Activated T-cell treated with anti-CD3 and anti-CD28 coated beads for 24 hours (primary cell): ENCODE measurements at places on chromosomes 6 and 20.

DNA sequence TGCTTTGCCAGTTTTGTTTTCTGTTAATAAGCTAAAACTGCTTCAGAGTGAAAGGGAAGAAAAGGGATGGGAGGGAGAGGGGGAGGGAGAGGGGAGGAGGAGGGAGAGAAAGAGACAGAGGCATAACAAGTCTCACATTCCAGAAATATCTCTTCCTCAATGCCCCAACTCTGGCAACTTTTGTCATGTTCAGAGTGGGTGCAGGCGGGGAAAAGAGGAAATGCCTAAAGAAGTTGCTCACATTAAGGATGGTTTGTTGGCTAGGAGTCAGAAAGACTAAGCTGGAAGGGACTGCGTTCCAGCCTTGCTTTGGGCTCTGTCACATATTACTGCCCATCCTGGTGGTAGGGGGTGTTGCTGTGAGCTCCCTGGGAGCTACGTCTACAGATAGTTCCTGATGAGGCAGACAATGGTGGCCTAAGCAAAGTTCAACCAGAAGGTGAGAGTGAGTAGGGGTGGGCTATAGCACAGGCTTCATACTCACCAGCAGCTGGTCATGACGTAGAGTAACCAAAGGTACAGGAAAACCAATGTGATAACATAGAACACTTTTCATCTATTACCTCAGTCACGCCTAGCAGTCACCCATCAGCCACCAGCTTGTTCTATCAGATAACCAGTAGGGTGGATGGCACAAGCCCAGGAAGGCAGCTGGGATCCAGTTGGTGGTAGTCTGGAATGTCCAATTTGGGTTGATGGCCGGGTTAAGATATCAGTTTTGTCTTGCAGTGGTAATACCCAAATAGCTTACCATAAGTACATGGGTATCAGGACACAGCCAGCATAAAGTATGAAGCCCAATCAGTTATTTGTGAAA is 2.1 kb downstream of the TSPYL4 start:
- no peak for DNase-seq

GRCh38 chr6:79334674-79335073 is 100.2 kb upstream of the HMGN3 start:
- DNase-seq: no peak

- DNase-seq: no peak
These were observed 20.3 kb downstream of the MUCL3 start for GRCh38 chr6:30960907-30961673.

- DNase-seq: no peak
These were observed 815 bp downstream of the UTRN start for GRCh38 chr6:144285798-144286502.

DNA sequence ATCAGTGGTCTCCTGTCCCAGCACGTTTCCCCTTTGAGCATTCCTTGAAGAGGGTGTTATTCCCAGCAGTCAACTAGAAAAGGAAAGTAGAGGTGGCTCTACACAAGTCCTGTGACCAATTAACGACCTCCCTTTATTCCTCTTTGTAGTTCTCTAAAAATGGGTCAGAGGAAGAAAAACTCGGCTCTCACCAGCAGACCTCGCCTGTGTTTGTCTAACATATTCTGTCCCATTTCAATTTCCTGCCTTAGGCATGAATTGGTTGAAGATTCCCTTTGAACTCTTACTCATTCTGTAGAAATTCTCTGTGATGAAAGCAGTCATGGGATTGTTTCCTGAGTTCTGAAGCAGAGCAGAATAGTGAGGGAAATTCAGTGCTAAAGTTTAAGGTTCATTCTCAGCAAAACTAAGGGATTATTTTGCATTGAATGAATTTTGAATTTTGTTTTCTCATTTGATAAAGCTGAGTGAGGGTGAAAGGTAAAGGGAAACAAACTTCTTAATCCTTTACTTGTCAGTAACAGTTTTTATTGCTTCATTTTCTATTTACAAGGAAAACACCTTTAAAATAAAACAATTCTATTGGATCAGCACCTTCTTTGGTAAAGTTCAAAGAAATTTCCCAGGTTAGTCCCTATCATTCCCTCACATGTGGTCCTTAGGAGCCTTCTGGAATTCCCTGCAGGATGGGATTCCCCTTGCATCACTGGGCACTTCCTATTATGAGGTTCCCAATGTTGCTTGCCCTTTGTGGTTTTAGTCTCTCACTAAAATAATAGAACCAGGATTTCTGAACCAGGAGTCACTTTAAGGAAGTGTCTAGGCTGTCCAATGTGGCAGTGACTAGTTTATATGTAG is 105.8 kb downstream of the SLX4IP start:
- DNase-seq: no peak

GRCh38 chr6:151963001-151963400 is 155.5 kb downstream of the ESR1 start:
- no peak for DNase-seq

DNA sequence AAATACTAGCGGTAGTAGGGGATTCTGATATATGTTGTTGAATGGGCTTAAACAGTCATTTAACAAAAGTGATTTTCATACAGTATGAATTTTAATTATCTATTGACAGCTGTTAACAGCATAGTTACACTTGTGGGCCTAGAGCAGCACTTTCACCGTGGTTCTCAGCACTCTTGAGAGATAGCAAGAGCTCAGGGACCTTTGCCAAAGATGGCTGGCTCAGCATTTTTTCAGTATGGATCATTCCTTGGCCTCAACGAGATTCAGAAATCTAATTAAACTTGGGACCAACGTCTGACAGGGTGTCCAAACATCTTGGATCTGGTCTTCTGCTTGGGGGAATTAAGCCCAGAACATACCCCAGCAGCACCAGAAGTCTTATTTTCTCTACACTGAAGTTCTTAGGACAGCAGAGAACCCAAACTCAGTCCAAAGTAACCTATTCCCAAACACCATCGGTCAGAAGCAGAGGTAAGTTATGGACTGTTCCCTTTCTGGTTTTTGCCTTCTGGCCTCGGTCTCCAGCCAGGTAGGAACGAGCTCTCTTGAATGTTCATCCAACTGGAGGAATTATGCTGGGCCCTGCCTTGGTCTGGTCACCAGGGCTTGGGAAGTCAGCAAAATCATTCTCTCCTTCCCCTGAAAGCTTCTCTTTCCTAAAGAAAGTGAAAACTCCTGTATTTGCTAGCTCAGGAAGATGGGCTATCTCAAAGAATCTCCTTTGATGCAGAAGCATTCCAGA is 25.7 kb downstream of the PRPH2 start:
- DNase-seq: no peak

- no peak for DNase-seq
These were observed 76.1 kb downstream of the DTD1 start for GRCh38 chr20:18663932-18664331.

- no peak for DNase-seq
These were observed 39.7 kb upstream of the SUPT3H start for GRCh38 chr6:45417436-45417835.

GRCh38 chr6:42885702-42886101 is 6.3 kb downstream of the RPL7L1 start:
- no peak for DNase-seq

GRCh38 chr6:167034056-167034455 is 34.9 kb downstream of the CEP43 start:
- DNase-seq: no peak
